NCI-H1092 treated with DMSO at 0.1 percent for 48 hours (cell line): ENCODE measurements at places on chromosomes 2 and 18.

GRCh38 chr2:99450199-99450598 lies 39.6 kb downstream of the REV1 start:
- DNase-seq, result no peak

GRCh38 chr2:20541651-20542050 lies 94.8 kb downstream of the RHOB start:
- DNase-seq, result no peak

GRCh38 chr2:172461591-172462372 lies 34.4 kb downstream of the ITGA6 start:
- DNase-seq, result peak; percentile 34

DNA sequence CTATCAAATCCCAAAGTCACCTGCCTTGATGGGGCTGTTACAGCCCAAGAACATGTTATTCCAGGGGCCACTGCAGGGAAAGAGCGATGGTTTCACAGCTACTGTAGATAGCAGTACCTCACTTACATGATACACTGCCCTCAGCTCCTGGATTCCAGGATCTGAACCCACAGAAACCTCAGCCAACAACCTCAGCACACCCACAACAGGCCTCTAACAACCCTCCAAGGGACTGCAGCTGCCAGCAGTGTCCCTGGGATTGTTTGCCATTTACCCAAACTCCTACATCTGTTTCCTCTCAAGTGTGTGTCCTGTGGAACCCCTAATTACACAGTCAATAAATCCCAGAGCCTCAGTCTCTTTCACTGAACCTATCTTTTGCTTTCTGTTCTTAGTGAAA lies 28.2 kb downstream of the OSBPL1A start:
- DNase-seq, result no peak

GRCh38 chr2:218370410-218371063 lies 11.5 kb upstream of the SLC11A1 start:
- no peak for DNase-seq

GRCh38 chr2:46032996-46033395 lies 264.2 kb upstream of the EPAS1 start:
- DNase-seq, result no peak

- DNase-seq, result no peak
Observed at GRCh38 chr2:104772996-104773395, 80.9 kb upstream of the POU3F3 start.

- no peak for DNase-seq
Observed at GRCh38 chr18:8257851-8258434, 351.3 kb upstream of the RAB12 start.

DNA sequence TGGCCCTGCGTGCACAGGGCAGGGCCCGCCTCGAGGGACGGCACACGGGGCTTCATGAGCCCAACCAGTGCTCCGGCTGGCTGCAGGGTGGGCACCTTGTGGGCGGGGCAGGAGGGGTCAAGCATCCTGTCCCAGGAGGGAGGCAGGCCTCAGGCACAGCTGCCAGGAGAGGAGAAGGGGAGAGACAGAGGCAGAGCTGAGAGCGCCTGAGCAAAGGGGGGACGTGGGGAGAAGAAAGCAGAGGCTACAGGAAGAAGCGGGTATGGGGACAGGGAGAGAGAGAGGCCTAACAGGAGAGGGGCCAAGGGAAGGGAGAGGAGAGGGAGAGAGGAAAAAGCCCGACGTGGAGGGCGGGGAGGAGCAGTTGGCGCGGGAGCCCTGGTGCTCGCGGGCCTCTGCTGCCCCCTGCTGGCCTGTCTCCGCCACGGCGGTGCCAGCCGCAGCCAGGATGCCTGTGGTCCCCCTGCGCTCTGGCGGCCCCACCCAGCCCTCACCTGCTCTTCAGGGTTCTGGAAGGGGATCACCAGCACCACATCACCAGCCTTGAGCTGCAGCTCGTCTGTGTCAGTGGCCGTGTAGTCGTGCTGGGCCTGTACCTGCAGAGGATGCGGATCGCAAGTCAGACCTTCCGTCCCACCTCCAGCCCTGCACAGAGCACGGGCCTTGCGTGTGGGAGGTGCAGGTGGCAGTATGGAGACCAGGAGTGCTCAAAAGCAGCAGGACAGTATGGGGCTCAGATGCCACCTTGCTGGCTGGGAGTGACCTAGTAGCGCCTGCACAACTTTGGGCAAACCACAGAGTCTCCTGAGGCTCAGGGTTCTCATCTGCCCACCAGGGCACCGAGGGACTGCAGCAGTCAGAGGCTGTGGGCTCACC lies 56.8 kb downstream of the BIN1 start:
- peak; percentile 20 for DNase-seq

- DNase-seq, result no peak
Observed at GRCh38 chr18:57754577-57755338, 48.4 kb downstream of the ATP8B1 start.

GRCh38 chr2:134988994-134989605 lies 58.1 kb downstream of the MAP3K19 start:
- peak; percentile 21 for DNase-seq

DNA sequence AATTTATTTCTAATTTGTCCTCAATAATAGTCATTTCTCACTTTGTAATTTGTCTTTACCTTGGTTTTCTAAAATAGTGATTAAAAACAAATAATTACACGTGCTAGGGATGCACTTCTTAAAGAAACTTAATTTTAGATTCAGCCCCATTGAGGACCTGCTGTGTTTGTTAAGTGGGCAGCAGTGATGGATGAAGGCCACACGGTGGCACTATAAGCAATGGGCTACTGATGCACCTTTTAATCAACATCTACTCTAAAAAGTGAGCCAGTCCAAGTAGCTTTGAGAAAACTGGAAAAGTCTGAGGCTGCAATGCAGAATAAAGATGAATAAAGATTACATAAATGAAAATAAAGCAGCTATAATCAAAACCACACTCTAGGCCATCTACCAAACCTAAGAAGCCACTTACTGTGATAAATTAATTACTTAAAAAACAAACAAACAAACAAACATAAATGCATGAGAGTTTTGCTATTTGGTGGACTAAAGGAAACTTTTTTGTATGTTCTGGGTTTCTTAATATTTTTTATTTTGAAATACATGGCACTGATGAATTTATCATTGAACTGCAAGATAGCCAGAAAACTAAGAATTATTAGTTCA lies 89.3 kb downstream of the PDE11A start:
- peak; percentile 24 for DNase-seq

GRCh38 chr2:17615147-17615546 lies 74.7 kb downstream of the VSNL1 start:
- DNase-seq, result no peak

DNA sequence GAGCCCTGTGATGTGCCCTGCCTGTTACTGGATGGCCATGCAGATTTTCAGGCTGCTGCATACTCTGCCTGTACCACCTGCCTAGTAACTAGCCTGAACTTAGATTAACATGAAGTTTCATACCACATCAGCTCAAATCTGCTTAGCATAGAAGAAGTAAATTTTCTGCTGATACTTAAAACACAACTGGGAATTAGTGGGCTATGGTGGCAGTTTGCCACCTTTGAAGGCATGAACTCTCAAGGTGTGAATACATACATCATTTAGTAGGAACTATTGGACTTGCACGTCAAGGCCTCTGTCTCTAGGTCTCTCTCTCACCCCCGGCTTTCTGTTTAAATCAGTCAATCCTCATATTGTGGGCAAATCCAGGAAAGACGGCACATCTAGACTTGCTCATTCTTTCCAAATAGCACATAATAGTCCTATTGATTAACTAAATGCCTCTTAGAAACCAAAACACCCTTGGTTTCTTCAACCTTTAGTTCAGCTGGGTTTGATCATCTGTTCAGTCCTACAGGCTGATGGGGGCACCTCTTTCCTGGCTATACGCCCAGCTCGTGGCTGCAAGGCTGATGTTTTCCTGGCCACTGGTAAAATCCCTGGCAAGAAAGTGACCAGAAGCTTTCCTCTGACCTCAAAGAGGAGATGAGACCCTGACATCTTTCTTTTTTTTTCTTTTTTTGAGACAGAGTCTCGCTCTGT lies 58.4 kb downstream of the ALPK2 start:
- DNase-seq, result no peak

GRCh38 chr2:198259496-198259895 lies 455.1 kb downstream of the PLCL1 start:
- no peak for DNase-seq
